ENCODE measurements at places on chromosomes 6 and 20. TPM values are rescaled to one million over a fixed set of nuclear protein-coding genes. Genes with fewer than 3 reads are reported as not detected.

Gene ZDHHC14
- 2.1 TPM for total RNA-seq

Gene FAM162B
- not detected for total RNA-seq

Gene DZANK1
- 1.5 TPM for total RNA-seq

Gene CRISP3
- not detected for total RNA-seq

Gene NRSN1
- not detected for total RNA-seq

Gene CST5
- not detected for total RNA-seq

Gene SAYSD1
- 5.3 TPM for total RNA-seq

Gene MRPS10
- 44.8 TPM for total RNA-seq

Gene C6orf15
- total RNA-seq, result not detected

Gene TRERF1
- 1.8 TPM for total RNA-seq

Gene C20orf141
- not detected for total RNA-seq

Gene IGF2R
- total RNA-seq, result 322 TPM

Gene KCNK17
- total RNA-seq, result not detected

Gene TPD52L1
- 64.7 TPM for total RNA-seq

Gene MICB
- 6.5 TPM for total RNA-seq

Gene FBXO5
- 10.6 TPM for total RNA-seq

Gene LBP
- not detected for total RNA-seq

Measured in smooth muscle cell of the umbilical artery (primary cell).